ENCODE measurements at places on chromosomes 4 and X. TPM values are rescaled to one million over a fixed set of nuclear protein-coding genes. Genes with fewer than 3 reads are reported as not detected.

- no peak for DNase-seq
These were observed 16.0 kb upstream of the EPGN start for GRCh38 chr4:74292111-74292870.

DNA sequence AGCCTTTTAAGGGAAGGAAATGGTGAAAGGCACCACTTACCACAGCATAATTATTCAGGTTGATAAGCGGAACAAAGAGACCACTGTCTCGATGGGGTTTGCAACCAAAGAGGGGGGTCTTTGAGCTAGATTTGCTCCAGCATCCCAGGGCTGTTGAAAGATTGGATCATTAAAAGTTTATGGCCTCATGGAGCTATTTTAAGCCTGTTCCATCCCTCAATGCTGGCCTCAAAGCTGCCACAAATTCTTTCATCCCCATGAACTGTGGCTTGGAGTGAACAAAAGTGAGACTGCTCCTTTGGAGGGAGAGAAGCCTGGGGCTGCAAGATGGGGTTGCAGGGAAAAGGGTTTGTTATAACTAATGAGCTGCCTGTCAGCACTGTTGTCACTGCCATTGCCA lies 209.8 kb downstream of the RTL9 start:
- DNase-seq: no peak

- DNase-seq: no peak
These were observed 264.2 kb downstream of the CAMK2D start for GRCh38 chr4:113497154-113497884.

DNA sequence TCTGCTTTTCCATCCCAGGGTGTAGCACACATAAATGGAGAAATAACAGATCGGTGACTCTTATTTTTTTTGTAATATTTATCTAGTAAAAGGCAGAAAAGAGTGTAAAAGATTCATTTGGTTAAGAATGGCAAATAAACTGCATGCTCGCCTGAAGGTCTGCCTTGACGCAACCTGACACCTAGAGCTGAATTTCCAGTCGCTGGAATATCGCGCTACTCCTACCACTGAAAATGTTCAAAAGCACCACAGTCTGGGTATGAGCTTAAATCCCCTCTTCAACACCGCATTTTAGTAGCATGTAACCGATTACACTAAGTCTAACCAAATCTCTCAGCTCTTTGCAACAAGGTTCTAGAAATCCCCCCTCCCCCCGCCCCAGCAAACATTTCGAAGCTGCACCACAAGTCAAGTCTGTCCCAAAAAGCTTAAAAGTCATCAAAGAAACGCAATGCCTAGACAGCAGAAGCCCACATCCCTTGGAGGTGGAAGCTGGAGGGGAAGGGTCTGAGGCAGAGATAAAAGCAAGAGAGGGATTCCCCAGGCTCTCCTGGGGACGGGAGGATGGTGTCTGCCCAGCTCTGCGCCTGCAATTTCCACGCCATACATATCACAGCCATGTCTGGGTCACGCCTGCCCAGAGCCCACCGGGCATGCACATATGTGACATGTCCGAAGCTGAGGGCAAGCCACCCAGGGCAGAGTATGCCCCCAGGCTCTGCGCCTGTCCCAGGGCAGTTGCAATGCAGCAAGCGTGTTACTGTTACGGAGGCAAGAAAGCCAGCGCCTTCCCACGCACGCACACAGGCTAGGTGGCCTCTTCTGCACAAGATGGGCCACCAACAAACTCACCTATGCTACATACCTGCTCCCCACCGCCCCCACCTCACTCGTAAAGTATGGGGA lies 1.4 kb downstream of the FGF13 start:
- no peak for DNase-seq

- DNase-seq: no peak
These were observed 83.9 kb upstream of the RPS6KA3 start for GRCh38 chrX:20350596-20350995.

GRCh38 chr4:89836031-89836745 lies 773 bp downstream of the SNCA start:
- peak; percentile 6 for DNase-seq

GRCh38 chrX:132115792-132116191 lies 12.0 kb downstream of the FRMD7 start:
- DNase-seq: no peak

DNA sequence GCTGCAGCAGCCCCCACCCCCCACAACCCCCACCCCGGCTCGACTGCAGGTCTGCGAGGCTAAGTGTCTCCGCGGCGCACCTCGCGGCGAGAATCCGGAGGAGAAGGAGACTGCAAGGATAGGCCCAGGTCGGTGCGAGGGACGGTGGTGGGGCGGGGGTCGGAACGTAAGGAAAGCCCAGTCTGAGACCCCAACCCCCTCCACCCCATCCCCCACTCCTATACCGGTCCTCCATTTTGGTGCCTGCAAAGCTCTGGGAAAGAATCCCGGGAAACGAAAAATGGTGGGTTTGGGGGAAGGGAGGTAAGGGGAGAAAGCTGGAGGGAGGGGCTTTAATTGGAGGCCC lies 614 bp downstream of the BEX3 start:
- DNase-seq: peak; percentile 9

GRCh38 chr4:102256321-102256720 lies 89.0 kb downstream of the SLC39A8 start:
- no peak for DNase-seq

GRCh38 chr4:52999626-53000025 lies 137.5 kb downstream of the RASL11B start:
- DNase-seq: no peak

- DNase-seq: no peak
These were observed 350.4 kb downstream of the SPRY1 start for GRCh38 chr4:123747016-123747415.

DNA sequence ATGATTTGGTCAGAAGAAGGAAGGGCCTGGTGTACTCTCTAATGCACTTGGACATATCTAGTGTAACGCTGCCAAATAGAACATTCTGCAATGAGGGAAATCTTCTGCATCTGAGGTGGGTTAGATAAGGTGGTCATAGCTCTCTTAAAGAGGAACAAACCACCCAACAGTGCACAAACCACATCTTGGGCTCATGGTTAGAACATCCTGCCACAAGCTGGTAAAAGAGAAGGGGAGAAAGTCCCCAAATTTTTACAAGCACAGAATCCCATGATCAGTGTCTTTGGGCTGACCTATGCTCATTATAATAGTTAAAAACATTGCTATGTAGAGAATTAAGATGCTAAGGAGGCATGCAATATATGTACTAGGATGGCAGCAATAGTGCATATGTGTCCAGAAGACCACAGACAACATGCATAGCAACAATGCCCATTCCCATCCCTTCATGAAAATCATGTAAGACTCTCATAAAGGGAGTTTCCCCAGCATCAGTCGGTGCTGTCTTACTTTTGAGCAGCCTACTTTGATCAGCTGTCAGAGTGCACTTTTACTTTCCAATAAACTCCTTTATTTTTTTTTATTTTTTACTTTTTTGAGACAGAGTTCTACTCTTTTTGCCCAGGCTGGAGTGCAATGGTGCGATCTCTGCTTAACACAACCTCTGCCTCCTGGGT lies 99.7 kb upstream of the SLC7A11 start:
- DNase-seq: no peak

GRCh38 chrX:69506617-69507499 lies 2.7 kb downstream of the NALF2 start:
- DNase-seq: no peak

- DNase-seq: no peak
These were observed 97.5 kb upstream of the RPS6KA3 start for GRCh38 chrX:20364238-20364637.

DNA sequence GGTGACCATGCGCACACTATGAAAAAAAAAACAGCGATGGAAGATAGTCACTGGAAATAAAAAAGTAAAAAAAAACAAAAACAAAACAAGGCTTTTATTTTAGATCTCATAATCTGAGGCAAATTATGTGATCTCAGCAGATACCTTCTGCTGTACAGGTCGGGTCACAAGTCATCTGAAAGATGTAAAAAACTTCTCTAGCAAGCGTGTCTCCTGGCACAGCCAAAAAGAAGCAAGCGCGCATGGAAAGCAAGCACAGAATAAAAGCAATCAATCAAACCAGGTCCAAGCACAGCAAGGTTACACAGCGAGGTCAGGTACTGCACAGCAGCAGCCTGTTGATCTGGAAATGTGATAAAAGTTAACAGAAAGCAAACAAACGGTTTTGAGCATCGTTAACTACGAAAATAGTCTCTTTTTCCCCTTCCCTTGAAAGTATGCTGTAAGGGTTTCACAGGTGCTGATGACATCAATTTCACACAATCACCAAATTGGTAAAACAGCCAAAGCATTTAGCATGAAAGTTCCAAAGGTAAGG lies 79.3 kb upstream of the MTNR1A start:
- no peak for DNase-seq

DNA sequence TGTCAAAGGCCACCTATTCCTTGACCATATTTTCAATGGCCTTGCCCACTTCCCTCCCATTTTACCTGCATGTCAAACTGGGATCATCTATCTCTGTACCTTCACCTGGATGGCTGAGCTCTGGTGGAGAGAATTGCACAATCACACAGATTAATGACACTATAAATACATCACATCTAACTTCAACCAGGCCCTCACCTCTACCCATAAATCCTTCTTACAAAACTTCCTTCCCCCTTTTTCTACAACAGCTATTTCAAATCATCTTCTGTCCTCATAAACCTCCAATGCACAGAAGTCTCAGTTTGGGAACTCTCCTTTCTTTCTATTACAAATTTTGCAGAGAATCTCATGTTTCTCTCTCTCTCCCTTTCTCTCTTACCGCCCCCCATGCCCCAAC lies 9.2 kb downstream of the PALLD start:
- DNase-seq: no peak

GRCh38 chr4:1401409-1402020 lies 4.7 kb downstream of the NKX1-1 start:
- DNase-seq: peak; percentile 18

DNA sequence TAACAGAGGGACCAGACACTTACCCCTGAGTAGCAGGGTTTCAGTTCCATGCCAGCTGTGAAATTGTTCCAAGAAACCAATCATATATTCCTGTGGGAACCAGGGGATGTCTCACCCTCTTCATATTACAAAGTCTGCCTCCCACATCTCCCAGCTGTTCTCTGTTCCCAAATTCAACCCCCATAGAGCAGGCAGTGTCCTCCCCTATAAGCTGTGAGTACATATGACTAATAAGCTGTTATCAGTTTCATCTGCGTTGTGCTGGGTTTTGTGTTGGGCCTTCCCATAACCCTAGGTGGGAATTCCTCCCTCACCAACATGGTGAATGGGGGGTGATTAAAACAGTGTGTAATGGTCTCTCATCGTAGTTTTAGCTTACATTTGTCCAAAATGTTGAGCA lies 41.0 kb downstream of the CEP44 start:
- DNase-seq: no peak

- no peak for DNase-seq
These were observed 19.9 kb upstream of the PLP1 start for GRCh38 chrX:103756736-103757135.

DNA sequence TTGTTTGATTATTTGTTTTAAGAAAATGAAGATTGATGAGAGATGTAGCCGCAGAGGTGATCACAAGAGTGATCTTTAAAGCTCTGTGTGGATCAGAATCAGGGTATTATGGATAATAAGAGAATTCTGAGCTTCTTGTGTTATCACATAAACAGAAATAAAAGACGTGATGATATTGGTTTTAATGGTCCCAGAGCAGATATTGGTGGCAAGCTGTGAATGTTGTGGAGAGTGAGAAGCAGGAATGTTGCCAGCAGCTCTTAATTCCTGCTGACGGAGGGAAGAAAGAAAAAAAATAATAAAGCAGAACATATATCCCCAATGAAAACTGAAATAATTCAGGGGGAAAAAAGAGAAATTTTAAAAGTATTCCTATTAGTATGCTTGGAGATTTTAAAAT lies 1015.9 kb downstream of the PCDH18 start:
- no peak for DNase-seq

GRCh38 chrX:131239057-131239456 lies 50.0 kb downstream of the IGSF1 start:
- no peak for DNase-seq

GRCh38 chr4:158371158-158371557 lies 150.5 kb upstream of the RXFP1 start:
- no peak for DNase-seq

GRCh38 chrX:147894366-147894963 lies 17.3 kb upstream of the FMR1 start:
- no peak for DNase-seq

DNA sequence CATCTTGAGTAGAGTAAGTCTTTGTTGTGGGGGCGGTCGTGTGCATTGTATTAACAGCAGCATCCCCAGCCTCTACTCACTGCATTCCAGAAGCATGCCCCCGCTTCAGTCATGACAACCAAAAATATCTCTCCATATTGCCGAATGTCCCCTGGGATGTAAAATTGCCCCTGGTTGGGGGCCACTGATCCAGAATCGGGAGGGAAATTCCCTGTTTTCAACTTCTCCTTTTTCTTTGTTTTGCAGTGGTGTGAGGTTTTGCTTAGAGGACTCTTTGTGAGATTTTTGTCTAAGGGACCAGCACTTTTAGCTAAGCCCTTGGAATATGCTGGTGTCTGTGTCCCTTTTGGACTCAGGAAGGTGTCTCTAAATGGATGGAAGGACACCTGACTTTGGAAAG lies 3.0 kb upstream of the IL13RA1 start:
- DNase-seq: no peak

DNA sequence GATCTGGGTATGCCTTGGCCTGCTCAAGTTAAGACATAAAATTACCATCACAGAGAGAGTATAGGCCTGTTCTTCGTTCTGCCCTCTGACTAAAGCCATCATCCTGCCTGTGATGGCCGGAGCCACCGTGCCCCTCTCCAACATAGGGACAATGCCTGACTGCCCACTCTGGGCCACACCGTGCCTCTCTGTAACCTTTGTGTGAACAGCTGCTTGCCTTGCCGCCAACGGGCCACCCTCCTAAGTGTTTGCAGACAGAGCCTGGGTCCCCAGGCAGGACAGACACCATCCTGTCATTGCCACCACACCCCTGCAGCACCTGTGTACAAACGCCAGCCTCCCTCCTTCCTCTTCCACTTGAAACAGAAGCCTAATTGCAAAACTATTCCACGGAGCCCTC lies 298.7 kb upstream of the TENM3 start:
- DNase-seq: no peak

Gene CHIC2
- 19.2 TPM for total RNA-seq

Gene NXF2B
- total RNA-seq: not detected

Gene DAPP1
- total RNA-seq: 3.4 TPM

Gene RAB39B
- total RNA-seq: 0.09 TPM

Gene TGIF2LX
- total RNA-seq: not detected

Gene TIGD2
- 5.3 TPM for total RNA-seq

Gene GNRHR
- not detected for total RNA-seq

Gene NALF2
- 0.70 TPM for total RNA-seq

Gene CSAG3
- total RNA-seq: not detected

Gene HEPH
- total RNA-seq: 301 TPM

Gene GPR34
- 2.2 TPM for total RNA-seq

Gene PNCK
- total RNA-seq: 1.1 TPM

Gene NAA11
- total RNA-seq: not detected

Gene CLGN
- 1.1 TPM for total RNA-seq

Gene NRK
- 0.34 TPM for total RNA-seq

Gene MAGEA3
- not detected for total RNA-seq

Gene XG
- total RNA-seq: 0.11 TPM

Gene HDX
- 3.0 TPM for total RNA-seq

Gene ARMCX6
- total RNA-seq: 19.2 TPM

Gene VCX
- total RNA-seq: not detected

Measured in left colon (tissue), 2 donors.